ENCODE measurements at places on chromosomes 13 and 19.

- no peak for DNase-seq
Measured at GRCh38 chr13:28384789-28385188, 110.1 kb downstream of the FLT1 start.

GRCh38 chr13:95226050-95226449 lies 75.2 kb downstream of the ABCC4 start:
- no peak for DNase-seq

GRCh38 chr19:35149463-35149862 lies 5.1 kb upstream of the FXYD5 start:
- DNase-seq, result no peak

DNA sequence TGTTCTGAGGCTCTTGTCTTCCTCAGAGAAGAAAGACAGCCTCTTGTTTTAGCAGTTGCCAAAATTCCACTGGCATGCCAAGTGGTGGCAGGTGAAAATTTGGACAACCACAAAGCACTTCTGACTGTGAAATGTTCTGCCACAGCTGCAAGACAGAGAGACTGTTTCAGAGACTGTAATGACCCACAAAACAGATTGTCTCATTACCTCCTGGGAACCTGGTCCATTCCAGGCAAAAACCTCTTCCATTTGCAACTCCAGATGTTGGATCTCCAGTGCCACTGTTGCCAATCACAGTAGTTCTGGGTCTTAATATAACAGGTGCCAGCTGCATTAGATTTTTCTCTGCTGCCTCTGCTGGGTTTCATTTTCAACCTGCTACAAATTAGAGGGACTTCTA lies 911.5 kb downstream of the UQCRFS1 start:
- no peak for DNase-seq

- DNase-seq, result peak; percentile 22
Measured at GRCh38 chr13:27533155-27533643, 82.8 kb upstream of the MTIF3 start.

DNA sequence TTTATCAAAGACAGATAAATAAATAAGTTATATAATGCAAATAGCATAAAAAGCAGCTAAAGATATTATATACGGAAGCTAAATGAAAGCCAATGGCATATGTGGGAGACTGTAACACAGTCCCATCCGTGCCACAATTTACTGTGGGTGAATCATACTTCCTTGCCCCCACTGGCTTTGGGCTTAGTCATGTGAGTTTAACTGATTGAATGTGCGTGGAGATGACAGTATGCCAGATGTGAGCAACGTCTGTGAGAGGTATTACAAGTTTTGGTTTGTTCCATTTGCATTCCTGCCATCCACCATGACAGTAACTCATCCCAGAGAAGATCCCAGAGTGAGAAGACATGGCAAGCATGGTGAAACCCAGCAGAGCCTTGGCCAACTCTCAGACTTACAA lies 340.0 kb downstream of the SUCLA2 start:
- no peak for DNase-seq

Data from HAP-1 (cell line).